ENCODE measurements at places on chromosomes 2 and 18.

- no peak for DNase-seq
These were observed 899.9 kb downstream of the TRIB2 start for GRCh38 chr2:13616616-13617015.

- DNase-seq, result no peak
These were observed 14.3 kb downstream of the NPC1 start for GRCh38 chr18:23572012-23572411.

- peak; percentile 15 for DNase-seq
These were observed 134.2 kb downstream of the DTNB start for GRCh38 chr2:25539136-25539535.

GRCh38 chr2:236765478-236765877 lies 195.9 kb downstream of the ACKR3 start:
- no peak for DNase-seq

DNA sequence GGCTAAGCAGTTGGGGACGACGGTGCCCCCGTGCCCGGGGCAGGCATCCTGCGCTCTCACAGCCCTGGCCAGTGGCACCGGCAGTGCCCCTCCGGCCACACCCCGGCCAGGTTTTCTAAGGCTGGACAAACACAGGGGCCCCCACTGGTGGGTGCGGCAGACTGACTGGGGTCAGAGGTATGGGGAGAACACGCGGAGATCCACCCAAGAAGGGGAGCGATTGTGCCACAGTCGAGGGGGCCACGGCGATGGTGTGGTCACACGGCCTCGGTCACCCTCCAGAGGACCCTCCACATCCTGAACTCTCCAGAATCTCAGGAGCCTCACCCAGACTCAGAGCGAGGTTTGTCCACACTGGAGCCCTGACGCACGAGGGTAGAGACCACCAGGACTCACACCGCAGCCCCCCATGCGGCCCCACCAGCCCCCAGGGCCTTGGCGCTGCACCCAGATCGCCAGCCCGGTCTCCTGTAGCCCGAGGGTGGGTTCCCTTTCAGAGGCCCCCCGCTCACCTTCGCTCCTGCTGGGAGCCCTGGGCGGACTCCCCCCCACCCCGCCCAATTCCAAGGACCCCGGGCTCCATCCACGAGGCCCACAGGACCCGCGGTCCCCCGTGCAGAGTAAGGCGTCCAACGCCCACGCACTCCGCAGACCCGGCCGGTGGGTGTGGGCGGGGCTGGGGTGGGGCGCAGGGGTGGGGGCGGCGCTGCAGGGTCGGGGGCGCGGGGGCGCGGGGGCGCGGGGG lies 15.2 kb downstream of the PDCD1 start:
- DNase-seq, result no peak

DNA sequence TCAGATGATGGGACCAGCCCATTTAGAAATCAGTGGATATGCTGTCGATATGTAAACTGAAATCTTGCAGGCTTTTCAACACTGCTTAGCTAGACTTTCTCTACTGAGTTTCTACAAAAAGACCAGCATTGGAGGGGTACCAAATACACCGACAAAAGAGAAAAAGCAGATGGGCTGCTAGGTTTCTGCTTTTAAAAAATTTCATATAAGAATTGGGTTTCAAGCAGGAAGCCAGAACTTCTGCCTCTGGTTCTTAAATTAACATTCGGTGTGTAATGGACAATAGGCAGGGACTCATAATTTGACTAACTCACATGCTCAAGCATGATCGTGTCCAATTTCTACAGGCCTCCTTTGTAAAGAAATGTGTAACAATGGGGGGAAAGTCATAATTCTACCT lies 3.1 kb downstream of the ARL4C start:
- DNase-seq, result no peak

DNA sequence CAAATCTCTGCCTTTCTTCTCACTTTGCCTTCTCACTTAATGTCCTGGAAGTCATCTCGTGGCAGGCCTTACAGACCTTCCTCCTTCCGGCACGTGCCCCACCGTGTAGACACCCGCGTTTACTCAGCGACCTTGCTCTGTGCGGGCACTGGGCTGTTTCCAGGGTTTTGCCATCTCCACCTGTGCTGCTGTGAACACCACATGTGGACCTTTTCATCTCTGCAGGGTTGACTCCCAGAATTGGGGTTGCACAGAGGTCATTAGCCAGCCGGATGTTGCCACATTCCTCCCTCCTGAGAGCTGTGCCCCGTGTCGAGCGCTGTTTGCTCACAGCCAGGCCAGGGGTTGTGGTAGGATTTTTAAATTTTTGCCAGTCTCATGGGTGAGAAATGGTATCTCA lies 25.4 kb downstream of the KCNG2 start:
- no peak for DNase-seq

GRCh38 chr2:12417786-12418185 lies 298.9 kb upstream of the TRIB2 start:
- no peak for DNase-seq

DNA sequence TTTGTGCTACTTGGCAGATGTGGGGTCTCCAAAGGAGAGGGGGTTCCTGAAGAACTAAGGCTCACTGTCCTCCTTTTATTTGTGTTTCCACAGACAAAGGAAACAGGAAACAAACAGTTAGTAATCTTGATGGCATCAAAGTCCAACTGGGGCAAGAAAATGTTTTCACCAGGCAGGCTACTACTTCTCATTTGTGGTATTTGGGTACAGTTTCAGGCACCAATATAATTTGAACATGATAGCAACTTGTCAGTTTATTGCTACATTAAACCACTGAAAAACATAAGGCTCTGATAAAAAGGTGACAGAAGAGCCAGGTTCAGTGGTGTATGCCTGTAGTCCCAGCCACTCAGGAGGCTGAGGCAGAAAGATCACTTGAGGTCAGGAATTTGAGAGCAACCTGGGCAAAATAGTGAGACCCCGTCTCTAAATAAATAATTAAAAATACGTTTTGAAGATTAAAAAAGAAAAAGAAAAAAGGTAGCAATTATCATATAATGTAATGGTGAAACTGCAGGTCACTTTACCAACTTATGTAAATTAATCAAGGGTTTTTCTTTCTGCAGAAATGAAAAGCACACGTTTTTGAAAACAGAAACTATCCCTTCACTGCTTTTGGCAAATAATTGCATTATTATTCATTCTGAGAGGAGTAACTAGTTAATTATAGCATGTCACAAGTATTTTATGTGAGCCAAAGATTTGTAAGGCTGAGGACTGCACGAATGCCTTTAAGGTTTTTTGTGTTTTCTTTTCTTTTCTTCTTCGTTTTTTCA lies 157.5 kb upstream of the CAVIN2 start:
- no peak for DNase-seq
